Activated naive CD4-positive, alpha-beta T cell (primary cell): ENCODE measurements at places on chromosomes 2 and 18.
A peak's percentile ranks its signal among the peaks of the same experiment; 100 is the strongest.

DNA sequence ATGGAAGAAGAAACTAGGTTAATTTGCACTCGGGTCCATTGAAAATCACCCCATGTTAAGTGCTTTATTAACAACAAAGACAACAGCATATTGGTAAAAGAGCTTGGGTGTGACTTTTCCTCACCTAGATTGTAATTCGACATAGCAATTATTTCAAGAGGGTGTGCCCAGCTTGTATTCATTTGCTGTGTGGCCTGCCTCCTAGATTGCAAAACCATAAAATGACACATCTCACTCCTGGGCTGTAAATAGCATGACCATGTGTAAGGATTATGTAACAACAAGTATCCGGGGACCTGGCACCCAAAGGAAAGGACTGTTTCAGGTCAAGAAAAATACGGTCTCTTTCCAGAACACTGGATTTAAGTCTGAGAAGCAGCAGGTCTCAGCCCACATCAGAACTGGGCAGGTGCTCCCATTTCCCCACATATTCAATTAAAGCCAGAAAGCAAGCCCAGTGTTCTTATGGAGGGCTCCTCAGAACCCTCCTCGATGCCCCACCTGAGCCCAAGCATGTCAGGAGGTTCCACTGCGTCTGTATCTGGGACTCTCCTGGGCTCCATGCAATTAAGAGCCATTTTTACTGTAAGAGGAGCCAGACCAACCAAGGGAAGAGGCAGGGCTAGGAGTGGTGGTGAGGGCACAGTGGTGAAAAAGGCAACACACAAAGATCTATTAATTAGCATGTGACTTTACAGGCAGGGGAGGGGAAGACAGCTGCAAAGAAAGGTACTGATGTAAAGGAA, 39.2 kb downstream of the MREG start:
- DNase-seq = no peak

DNA sequence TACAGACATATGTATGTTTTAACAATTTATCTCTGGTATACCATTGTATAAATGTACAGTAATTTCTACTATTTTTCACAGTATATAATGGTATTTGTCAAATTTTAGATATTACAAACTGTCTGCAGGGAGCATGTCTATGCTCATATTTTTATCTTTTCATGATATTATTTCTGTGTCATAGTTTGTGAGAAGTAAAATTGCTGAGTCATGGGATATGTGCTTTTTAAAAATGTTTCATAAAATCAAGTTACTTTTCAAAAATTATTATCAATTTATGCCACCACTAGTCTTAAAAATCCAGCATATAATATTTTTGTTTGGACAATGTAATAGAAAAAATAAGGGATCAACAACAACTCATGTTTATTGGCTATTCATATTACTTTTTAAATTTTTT, 9.1 kb upstream of the ZNF804A start:
- DNase-seq = no peak

GRCh38 chr2:188475945-188476344, 184.3 kb downstream of the GULP1 start:
- DNase-seq = no peak

DNA sequence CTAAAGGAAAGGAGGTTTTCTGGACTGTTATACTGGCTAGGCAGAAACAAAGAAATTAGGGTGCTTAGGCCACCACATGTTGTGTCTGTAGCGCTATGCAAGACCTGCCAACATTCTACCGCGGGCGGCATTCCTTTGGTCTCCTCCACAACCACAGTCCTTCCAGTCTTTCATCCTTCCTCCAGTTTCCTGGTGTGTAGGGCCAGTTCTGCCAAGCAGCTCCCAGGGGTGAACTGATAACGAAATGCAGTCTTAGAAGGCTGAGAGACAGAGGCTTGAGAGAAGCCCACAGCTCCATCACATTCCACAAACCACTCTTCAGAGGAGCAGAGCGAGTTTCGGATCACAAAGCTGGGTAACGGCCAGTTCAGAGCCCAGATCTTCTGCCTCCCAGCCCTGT, 19.5 kb upstream of the CXXC1 start:
- DNase-seq = no peak

GRCh38 chr2:4427083-4427482, 723.7 kb downstream of the DCDC2C start:
- no peak for DNase-seq

DNA sequence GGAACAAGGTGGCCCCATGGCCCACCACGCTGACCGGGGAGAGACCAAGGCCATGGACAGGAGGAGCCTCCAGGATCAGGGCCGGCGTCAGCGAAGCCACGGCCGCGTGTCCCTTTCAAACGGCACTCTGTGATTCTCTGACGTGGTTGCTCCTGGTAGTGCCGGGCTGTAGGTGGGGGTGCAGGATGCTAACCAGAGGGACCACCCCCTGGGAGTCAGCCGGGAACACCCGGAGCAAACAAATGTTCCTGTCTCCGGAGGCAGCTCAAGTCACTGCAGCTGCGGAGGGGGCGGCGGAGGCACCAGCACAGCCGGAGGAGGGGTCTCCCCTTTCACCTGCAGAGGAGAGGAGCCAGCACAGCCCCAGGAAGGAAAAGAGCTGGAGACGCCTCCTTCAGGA, 750.6 kb upstream of the SALL3 start:
- DNase-seq = no peak

DNA sequence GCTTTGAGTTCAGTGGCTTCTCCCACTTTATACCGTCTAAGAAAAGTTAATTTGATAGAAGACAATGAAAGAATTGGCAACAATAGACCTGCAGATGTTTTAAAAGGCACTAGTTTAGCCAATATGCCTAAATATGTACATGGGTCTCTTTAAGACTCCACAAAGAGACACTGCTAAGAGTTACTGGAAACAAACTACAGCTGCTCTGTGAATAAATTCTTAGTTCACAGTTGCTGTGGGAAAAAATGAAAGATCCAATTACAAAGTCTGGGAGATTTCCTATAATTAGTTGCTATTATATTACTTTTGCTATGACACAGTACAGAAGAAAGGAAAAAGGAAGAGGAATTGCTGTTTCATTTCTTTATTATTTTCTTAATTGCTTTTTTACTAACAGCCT, 34.3 kb downstream of the SCN9A start:
- DNase-seq = no peak

DNA sequence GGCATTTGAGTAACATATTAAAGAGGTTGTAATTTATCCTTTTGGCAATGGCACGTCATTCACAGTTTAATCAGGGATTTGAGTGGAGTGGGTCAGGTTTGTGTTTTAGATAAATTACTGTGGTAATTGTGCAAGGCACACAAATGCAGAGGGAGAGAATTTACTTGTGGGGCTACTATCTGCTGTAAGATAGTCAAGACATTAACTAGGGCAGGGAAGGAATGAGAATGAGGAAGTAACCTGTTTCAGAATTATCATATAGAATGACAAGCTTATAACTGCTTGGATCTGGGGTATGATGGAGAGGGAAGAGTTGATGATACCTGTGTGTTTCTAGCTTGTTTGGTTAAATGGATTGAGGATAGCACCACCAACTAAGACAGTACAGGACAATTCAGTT, 58.9 kb upstream of the ZSWIM2 start:
- DNase-seq = no peak

DNA sequence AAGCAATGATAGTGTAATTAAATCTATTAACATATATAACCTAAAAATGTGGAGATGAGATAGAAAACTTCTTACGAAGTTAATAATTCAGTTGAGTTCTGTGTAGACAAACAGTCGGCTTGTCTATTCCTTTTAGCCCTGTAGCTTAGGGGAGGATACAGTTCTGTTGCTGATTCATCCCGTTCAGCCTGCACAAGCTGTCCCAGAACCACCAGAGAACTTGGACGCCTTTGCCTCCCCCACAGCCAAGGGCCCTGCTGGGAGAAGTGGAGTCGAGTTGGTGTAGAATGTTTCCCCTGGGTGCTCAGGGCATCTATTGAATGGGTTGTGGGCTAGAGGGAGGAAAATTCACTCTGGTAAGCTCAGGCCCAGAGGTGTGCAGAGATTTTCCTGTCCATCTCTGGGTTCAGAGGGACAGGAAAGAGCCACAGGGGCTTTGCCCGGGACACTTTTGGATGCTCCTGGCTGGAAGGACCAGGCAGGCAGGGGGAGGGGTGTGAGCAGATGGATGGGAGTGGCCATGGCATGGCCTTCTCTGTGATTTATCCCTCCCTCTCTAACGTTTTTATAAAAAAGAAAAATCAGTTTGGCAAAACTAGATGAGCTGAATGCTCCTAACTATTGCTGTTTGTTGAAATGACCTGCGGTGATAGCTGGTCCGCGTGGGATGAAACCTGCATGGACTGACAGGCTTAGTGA, 42.8 kb upstream of the GALR1 start:
- DNase-seq = no peak

DNA sequence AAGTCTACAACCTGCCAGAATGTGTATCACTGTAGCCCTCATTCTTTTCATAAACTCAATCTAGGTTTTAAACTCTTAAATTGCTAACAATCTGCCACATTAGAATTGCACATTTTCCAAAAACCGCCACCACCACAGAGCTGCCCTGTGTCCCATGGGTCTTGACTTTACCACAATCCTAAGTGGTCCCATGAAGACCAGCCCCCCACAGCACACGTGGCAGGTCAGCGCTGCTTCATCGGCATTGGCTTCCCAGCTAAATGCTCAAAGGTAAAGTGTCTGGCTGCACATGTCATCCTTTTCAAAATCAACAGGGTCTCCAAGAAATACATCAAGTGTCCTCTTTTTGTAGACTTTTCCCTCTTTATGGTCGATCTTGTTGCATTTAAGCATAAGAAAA, 2.4 kb downstream of the TBC1D8 start:
- no peak for DNase-seq

GRCh38 chr2:200168641-200169555, 137.6 kb upstream of the SPATS2L start:
- no peak for DNase-seq

GRCh38 chr2:157782057-157782845, 93.9 kb downstream of the ACVR1 start:
- DNase-seq = no peak

- DNase-seq = no peak
Measured at GRCh38 chr2:231597014-231597611, 4.4 kb downstream of the TEX44 start.

DNA sequence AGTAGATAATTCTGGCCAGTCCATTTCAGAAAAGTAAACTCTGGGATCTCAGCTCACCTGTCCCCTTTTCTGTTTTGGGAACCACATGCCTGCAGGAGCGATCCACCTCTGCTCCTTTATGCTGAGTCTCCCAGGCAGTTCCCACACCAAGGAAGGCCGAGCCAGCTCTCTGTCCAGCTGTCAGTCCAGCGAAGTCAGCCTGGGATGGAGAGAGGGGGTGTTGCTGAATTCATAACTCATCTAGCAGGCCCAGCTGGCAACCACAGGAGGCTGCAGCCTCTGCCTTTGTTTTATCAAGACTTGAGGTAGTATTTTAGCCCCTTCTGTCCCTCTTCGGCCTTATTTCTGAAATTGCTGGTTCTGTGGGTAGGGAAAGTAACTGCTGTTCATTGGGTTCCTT, 209.9 kb downstream of the ARL4C start:
- no peak for DNase-seq

- DNase-seq = no peak
Measured at GRCh38 chr2:242012956-242013764, 143.6 kb downstream of the RTP5 start.

- no peak for DNase-seq
Measured at GRCh38 chr2:40455661-40456060, 3.8 kb upstream of the SLC8A1 start.

- DNase-seq = no peak
Measured at GRCh38 chr18:43879415-43879814, 602.1 kb upstream of the SYT4 start.

DNA sequence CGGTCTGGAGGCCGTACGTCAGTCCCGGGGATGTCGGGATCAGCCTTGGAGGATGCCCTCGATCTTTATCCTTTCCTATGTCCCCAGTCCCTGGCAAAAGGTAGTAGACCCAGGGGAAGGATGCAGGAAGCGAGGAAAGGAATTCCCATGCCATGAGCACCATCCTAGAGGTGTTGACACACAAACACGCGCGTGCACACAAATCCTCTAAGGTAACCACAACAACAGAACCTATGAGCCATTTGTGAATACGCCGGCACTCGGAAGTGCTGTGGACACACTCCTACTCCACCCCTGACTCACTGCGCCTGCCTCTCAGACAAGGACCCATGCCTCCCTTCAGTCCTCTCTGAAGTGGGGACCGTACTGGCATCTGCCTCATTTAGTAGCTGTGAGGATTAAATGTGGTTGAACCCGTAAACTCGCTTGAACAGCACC, 11.3 kb upstream of the MLPH start:
- DNase-seq = peak; percentile 9

DNA sequence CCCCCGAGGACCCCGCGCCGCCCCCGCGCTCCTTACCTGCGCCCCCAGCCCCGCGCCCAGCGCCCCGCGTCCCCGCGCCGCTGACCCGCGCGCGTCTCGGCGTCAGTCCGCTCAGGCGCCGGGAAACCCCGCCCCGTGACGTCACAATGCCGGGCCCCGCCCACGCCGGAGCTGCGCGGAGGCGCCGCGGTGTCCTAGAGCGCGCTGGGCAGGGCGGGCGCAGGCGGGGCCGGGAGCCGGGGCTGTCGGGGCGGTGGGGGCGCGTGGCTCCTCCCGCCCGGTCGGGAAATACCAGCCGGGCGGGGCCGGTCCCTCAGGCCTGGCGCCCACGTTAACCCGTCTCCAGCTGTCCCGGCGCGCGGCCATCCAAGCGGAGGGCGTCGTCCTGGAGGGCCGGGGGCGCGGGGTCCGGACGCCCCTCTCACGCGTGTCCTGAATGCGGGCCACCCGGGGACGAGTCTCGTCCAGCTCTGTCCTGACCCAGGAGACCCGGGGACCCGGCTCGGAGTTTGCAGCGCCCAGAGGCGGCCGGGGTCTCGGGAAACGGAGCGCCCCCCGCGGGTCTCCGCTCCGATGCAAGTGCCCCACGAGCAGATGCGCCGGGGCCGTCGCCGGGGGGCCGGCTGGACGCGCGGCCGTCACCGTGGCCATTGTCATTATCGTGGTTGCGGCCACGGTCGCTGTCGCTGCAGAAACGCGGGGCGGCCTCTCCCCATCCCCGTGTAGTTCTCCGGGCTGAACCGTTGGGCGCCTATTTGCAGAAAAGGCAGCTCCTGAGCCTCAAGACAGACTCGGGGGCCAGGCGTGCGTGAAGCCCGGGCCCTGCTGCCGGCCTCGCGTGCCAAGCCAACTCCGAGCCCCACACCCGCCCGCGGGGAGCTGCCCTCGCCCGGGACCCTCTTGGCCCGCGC, at the start of gene SLC66A2:
Gene SLC66A2 (minus strand): TSS at position 109 of the 911 bp plus-strand sequence. CDS start 727 bp downstream, outside the sequence.
- DNase-seq = peak; percentile 86

- DNase-seq = no peak
Measured at GRCh38 chr2:110836671-110837070, 104.3 kb downstream of the ACOXL start.

- no peak for DNase-seq
Measured at GRCh38 chr2:166572937-166573336, 78.9 kb upstream of the SCN7A start.

GRCh38 chr18:31510319-31510718, 12.3 kb downstream of the DSG2 start:
- no peak for DNase-seq

- DNase-seq = no peak
Measured at GRCh38 chr2:191081411-191082155, 67.6 kb upstream of the STAT1 start.

GRCh38 chr2:222481941-222482340, 57.6 kb downstream of the SGPP2 start:
- DNase-seq = no peak
